ENCODE measurements at places on chromosomes 7 and 10.
A peak's percentile ranks its signal among the peaks of the same experiment; 100 is the strongest.

GRCh38 chr7:77351539-77352004 lies 64.6 kb downstream of the GSAP start:
- peak; percentile 17 for DNase-seq

DNA sequence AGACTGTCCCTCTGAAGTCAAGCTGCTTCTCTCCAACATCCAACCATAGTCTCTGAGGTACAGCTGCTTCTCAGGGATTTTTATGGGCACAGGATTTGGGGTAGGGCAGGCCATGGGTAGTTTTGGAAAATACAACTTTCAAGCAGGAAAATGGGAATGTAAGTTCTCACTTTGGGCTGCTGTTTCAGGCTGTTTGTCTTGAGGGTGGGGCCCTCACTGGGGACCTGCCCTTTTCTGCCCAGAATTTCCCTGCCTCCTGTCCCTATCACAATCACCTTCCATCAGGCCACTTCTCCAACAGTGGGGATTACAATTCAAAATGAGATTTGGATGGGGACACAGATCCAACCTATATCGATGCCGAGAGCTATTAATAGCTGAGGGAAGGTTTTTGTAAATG lies 24.5 kb downstream of the SSMEM1 start:
- no peak for DNase-seq

GRCh38 chr7:74481458-74482196 lies 27.9 kb downstream of the GTF2IRD1 start:
- DNase-seq: no peak

DNA sequence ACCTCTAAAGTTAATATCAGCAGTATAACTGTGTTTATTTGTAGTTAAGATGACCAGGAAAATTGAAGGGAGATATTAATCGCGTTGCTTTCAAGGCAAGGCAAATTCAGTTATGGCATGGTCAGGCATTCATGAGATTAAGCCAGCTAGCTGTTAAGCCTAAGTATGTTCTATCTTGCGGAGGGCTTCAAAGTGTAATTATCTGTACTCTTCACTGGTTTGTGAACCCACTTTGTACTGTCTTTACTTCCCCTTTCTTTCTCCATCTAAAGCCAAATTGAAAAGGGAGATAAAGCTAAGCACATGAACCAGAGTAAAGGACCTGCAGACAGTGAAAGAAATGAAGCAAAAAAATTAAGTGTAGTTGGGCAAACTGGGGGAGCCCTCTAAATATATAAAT lies 483.1 kb upstream of the NRP1 start:
- no peak for DNase-seq

DNA sequence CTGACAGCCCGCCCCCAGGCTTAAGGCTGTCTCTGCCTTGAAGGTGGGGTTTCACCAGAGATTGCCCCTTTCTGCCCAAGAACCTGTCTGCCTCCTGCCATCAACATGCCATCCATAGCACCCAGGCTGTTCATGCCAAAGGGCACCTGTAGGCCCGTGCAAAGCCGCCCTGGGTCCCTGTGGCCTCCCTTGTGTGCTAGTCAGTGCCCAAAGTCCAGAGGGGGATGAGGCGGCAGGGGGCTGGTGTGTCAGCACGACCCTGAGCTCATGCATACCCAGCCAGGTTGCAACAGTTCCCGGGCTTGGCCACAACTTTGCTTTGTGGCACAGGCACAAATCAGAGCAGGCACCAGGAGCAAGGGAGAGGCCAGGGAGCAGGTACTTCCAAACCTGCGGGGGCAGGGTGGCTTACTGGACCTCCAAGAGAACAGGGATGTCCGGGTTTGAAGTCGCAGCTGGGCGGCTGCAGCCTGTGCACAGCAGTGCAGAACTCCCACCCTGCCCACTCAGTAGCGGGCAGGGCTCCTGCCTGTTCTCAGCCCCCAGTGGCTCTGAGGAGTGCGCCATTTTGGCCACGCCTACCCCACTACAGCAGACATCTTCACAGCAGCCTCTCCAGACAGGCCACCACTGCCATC lies 671.1 kb upstream of the GRM3 start:
- DNase-seq: no peak

DNA sequence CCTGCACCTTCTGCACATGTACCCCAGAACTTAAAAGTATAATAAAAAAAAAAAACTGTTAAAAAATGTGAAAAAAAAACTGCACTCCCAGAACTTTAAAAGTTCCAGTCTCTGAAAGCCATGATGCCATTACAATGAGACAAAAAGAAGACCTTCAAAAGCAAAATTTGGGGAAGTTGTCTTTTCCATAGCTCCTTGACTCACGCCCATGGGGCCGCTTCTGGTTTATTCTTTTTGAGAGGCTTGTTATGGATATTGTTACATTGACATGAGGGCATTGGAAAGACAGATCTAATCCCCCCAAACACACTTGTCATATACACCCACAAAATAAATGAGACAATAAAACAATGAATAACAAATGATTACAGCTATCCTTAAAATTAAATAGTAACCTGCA lies 798 bp downstream of the BLNK start:
- no peak for DNase-seq

- no peak for DNase-seq
These were observed 88.0 kb downstream of the FOXP2 start for GRCh38 chr7:114502454-114503254.

DNA sequence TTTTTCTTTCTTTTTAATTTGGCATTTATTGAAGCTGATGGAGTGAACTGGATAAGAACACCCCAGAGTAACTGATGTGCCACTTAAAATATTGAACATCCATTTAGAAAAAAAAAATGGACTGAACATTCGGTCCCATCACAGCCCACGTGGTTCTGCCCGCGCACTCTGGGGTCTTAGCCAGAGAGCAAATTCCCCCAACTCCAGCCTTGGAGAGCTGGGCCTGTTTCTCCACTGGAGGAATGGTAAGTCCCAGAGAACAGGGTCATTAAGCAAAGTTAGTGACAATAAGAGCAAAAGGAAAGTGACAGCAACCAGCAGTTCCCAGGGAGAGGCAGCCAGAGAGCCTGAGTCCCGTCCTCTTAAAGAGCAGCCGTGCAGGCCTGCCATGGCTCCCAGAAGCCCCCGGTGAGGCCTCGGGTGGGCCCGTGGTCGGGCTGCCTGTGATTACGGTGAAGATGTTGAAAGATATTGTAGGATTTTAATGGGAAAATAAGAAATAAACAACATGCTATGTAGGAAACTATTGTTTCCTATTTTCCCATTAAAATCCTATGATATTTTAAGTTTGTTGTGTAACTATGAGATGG lies 487.9 kb upstream of the MKI67 start:
- no peak for DNase-seq

DNA sequence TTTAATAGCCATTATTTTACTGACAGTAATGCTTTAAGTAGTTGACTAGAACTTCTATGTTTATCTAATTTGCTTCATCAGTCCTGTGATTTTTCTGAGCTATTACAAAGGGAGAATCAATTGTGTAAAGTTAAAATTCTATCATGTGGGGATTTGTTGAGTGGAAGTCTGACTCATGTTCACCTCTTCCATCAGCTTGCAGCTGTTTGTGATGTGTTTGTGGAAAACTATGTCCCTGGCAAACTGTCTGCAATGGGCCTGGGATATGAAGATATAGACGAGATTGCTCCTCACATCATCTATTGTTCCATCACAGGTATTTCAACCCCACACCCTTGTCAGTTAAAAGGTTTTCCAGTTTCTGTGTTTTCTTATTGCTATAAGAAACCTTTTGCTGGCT lies 59.9 kb downstream of the SUGCT start:
- no peak for DNase-seq

GRCh38 chr7:50204581-50204980 lies 99.9 kb upstream of the IKZF1 start:
- no peak for DNase-seq

DNA sequence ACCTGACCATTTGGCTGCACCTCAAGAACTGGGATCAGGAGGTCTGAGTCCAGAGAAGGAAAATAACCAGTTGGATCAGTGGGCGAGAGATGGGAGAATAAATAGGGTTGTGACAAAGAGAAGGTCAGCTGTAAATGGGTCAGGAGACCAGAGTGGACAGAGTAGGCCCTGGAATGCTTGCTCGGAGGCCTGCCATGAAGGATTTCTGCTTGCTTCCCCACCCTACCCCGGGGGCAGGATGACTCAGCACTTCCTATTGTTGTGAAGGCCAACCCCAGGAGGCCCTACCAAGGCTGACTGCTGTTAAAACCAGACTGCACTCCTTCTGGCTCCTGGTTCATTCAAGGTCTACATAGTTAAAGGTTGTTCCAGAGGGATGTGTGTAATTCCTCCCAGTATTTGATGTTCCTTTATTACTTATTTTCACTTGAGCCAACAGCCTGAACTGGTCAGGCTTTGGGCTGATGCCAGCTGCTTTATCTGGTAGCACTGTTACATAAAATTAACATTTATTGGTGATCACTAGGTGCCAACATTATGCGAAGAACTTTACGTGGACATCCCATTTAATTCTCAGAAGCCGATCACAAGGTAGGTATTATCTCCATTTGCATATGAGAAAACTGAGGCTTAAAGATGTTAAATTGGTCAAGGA lies 27.3 kb upstream of the IFRD1 start:
- peak; percentile 9 for DNase-seq

GRCh38 chr10:33952692-33953360 lies 618.4 kb upstream of the NRP1 start:
- no peak for DNase-seq

GRCh38 chr10:119602241-119603095 lies 5.7 kb upstream of the TIAL1 start:
- DNase-seq: peak; percentile 65

- DNase-seq: no peak
These were observed 28.3 kb upstream of the FXYD4 start for GRCh38 chr10:43343126-43343525.

GRCh38 chr10:118669020-118669791 lies 73.8 kb upstream of the PRLHR start:
- DNase-seq: no peak

DNA sequence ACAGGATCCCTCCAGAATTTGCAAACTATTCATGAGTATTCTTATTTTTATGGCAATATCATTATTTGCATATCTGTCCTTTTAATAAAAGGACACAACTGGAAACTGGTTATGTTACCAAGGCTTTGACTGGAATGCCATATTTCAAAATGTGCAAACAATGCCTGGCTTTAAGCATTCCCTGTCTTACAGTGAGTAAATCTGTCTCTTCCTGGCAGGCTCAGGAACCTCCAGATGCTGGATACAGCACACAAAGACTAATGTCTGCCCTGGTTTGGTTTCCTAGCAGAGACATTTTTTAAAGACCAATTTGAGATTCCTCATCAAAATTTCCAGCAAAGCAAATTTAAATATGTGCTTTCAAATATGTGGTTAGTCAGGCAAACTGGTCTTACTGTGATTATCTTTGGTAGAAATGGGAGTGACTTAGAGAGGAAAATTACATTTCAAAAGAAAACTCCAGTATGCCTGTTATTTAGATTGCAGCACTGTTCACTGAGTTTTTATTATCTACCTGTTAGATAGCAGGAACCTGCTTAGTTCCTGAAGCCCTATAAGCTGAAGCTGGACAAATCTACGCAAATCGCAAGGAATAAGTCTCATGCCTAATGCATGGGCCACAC lies 31.3 kb downstream of the RNF216 start:
- DNase-seq: no peak

GRCh38 chr10:124703778-124704427 lies 40.3 kb downstream of the FAM53B start:
- DNase-seq: no peak

DNA sequence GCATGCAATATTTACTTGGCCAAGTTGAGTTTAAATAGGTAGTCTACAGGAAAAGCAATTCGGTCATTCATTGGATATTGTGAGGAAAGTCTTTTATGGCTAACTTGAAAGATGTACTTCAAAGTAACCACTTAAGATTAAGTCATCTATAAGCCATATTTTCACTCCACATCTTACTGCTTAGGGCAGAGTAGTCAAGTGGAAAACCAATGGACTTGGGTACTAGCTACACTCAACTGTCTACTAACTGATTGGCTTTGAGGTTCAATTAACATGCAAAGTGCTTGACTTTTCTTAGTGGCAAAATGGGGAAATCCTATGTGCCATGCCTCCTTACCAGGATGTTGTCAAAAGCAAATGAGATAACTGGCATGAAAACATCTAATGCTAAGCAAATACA lies 51.0 kb downstream of the CAV1 start:
- no peak for DNase-seq

- no peak for DNase-seq
These were observed 9.0 kb downstream of the EMX2 start for GRCh38 chr10:117551330-117552155.

GRCh38 chr7:43674559-43675436 lies 54.5 kb downstream of the COA1 start:
- DNase-seq: no peak

DNA sequence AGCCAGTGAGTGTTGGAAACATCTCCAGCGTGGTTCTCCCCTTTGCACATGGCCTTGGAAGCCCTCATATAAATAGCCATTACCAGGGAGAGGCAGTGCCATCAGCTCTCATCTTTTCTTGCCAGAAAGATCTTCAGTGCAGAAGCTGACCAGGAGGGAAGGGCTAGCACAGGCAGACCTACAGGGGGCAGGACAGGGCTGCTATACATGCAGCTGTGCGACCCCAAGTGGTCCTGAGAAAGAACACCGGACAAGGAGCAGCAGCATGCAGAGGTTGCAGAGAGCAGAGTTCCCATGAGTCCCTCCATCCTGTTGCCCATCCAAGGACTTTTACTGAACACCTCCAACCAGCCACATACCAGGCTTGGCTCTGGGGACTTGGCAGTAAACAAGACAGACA lies 17.1 kb downstream of the GRID1 start:
- peak; percentile 69 for DNase-seq

DNA sequence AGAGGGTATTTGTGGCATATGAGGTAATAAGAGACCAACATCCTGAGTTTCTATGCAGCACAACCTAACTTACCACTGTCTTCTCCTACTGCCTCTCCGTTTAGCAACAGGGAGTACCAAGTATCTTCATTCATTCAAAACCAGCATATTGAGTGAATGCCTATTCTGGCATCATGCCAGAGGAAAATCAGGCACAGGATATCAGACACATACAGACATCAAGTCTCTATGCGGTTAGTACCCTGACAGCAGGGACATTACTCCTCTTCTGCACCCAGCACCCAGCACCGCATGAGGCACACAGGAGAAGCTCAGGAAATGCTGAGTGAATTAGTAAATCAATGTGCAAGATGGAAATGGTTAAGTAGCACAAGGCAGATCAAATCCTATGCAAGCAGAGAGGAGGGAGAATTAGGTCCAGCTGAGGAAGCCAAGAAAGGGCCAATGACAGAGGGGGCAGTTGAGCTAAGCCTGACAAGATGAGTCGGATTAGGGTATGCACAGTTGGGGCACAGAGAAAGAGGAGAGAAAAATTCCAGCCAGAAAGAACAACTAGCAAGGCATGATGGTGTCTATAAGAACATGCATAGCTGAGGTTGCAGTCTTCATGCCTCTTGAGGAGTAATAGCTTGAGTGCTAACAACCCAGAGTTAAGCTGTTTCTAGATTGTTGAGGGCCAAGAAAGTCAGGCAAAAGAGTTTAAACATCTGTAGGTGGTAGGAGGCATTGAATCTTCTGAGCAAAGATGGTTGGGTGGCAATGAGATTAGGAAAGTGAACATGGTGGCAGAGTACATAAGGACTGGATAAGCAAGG lies 146.0 kb downstream of the PLXNA4 start:
- no peak for DNase-seq

- DNase-seq: peak; percentile 60
These were observed 615 bp upstream of the CNTNAP2 start for GRCh38 chr7:146115851-146116520.

Measured in endothelial cell (in vitro differentiated cells).